ENCODE measurements at places on chromosomes 2 and 18.

GRCh38 chr2:179606141-179606540 lies 255.3 kb downstream of the ZNF385B start:
- no peak for DNase-seq

DNA sequence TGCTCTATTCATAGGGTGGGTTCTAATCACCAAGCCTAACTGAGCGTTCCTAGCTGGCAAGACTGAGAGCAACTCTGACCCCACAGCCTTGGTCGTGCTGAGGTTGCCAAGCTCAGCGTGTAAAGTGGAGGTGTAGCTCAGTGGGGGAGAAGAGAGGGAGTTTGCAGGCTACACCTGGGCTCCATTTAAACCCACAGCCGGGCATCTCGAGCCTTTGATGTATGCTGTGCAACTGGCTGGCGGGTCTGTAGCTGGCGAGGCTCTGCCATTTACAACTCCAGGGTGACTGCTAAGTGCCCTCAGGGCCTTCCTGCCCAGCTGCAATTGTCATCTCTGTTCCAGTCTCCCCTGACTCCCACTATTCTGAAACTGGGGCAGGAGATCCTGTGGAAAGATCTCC lies 20.0 kb upstream of the CHRNA1 start:
- no peak for DNase-seq

DNA sequence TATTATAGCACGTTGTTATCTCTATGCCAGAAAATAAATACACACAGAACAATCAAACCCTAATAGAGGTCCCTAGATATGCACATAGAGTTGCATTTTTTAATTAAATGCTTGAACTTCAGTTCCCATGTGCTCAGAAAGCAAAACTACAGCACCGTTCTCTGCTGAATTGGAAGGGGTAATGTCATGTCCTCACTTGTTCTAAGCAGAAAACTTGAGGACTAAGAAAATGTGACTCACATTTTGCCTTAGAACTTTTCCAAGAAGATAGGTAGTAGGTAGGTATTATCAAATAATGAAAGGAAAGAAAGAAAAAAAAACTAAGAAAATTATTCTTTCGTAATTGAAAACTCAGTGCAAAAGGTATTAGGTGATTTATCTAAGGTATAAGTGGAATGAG lies 607.3 kb downstream of the ERBB4 start:
- no peak for DNase-seq

- DNase-seq, result no peak
Measured at GRCh38 chr18:62914871-62915392, 199.6 kb downstream of the PHLPP1 start.

DNA sequence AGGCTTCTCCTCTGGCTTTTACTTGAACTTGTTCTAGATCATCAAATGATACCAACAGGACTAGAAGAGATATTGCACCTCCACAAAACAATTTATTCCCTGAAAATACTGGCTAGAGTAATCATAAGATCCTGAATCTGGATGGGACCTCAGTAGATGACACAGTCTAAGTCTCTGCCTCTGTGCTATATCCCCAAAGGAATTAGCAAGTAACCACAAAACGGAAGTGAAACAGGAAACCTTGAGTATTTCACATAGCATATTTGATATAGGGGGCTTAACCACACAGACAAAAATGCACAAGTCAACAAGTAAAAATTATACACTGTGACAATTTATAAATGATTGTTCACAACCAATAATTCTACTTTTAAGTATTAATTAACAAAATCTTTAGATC lies 456.9 kb upstream of the TNP1 start:
- DNase-seq, result no peak

Measured in stimulated activated CD8-positive, alpha-beta memory T cell treated with anti-CD3 and anti-CD28 coated beads, Interleukin-7, amount 100 ng/mL, for 1 hour (primary cell).